ELR (cell line): ENCODE measurements at places on chromosomes 3 and 15.

- peak; percentile 8 for DNase-seq
These were observed 280.6 kb downstream of the LPP start for GRCh38 chr3:188434594-188434993.

DNA sequence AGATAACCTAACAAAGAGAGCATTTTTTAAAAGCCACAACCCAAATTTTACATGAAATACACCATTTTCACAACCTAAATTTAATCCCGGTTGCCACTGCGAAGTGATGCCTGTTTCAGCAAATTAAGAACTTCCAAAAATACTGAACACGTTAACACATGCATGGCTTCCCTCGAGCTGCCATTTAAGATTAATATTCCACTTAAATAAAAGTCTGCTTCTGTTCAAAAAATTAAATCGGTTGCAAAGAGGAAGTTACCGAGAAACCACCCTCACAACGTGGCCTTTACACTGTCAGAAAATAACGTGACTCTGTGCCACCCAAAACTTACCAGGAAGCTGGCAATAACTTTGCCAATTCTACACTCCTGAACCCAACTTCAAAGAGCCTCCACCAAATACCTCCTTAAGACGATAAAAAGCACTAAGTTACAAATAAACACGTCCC is 1.2 kb downstream of the TBL1XR1 start:
- no peak for DNase-seq

DNA sequence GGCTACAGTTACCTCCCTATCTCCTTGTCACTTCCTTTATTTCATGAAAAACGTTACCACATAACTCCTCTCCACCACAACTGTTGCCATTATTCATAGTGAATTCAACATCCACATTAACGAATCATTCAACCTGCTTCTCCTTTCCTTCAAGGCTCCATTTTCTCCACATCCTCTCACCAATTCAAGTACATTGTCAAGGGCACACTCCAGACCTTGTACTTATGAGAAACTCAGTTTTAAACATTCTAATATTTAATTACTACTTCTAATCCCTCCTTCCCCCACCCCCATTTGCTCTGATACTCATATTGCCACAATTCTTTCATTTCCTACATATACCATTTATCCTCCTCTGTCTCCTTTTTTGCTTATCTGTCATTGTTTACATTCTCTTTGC is 871.2 kb downstream of the TUSC7 start:
- DNase-seq: no peak

- no peak for DNase-seq
These were observed 342.8 kb upstream of the ARPP21 start for GRCh38 chr3:35296533-35296932.

DNA sequence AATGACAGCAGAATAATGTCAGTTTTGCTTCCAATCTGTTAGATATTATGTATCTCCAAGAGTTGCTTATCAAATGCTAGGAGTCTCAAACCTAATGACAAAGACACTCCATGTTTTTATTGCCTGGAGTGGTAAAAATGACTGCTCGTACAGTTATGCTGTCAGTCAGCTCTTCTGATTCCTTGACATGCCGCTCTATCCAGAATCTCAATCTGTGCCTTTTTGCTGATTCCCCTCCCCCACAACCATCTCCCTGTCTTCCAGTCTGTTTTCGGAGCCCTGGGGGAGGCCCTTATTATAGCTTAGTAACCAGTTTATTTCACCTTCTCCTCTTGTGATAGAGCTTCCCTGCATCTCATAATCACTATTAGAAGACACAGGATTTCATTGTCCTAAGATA is 2.6 kb downstream of the MKRN2 start:
- no peak for DNase-seq

- peak; percentile 50 for DNase-seq
These were observed 48.4 kb downstream of the SLC2A2 start for GRCh38 chr3:170977949-170978745.

DNA sequence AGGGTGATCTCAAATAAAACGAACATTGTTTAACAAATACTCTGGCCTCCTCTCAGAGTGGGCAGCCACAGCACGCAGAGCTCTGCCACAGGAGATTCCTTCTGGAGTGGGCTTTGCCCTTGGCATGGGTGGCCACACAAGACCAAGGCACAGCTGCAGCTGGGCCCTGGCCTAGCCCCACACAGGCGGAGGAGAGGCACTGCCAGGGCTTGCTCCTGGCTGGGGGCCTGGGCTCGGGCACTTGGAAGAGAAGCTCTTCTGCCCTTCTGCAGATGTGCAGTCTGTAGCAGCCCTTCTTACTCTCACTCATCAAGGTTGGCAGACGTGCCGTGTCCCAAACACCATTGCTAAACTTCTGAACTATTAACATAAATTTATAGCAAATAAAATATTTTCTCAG is 67.2 kb downstream of the CRTC3 start:
- no peak for DNase-seq

- DNase-seq: no peak
These were observed 56.7 kb upstream of the DGKG start for GRCh38 chr3:186418671-186419145.

DNA sequence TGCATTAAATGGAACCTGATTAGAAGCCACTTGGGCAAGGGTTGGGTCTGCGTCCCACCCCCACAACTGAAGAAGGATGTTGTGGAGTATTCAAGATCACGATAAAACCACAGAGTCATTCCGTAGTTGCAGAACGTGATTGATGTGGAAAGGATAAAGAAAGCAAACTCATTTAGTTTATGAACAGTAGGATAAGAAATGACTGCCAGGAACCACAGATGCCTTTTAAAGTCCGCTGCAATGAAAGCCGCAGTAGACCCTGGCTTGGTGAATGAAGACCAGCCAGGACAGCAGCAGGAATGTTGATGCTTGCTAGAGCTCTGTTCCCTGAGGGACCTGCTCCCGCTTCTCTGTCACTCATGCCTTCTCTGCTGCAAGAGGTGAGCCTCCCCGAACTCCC is 111.5 kb downstream of the GABRG3 start:
- DNase-seq: no peak

DNA sequence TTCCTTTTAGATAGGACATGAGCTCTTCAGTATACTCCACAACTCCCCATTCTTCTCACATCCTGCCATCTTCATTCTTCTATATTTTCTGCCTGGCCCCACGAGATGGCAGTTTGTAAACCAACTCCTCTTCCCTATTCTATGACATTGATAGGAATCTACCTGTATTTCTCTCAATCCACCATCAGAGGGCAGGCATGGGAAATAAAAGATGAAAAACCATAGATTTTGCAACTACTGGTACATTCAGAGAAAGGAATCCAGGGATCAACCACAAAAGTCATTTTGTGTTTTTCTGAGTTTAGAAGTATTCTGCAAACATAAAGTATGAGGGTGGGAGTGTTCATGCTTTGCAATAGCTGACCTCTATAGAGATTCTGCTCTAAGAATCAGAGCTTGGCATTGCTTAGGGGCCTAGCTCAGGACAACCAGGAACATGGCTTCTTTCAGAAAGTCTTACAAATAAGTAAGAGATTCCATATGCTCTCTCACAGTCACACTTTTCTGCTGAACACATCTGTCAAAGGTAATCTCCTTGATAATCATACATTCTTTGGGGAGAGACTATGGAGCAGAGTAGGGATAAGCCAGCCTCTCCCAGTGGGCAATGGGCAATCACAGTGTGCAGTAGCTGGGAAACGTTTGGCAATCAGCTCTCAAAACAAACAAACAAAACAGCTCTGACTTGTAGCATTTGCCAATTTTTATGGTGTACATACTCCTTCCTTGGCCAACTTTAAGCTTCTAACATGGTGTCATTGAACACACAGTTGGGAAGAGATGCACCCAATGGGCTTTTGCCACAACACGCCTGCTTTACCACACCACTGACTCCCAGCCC is 43.1 kb upstream of the SLC25A36 start:
- DNase-seq: peak; percentile 75

GRCh38 chr15:33068007-33068481 is 126.5 kb downstream of the FMN1 start:
- DNase-seq: peak; percentile 77

DNA sequence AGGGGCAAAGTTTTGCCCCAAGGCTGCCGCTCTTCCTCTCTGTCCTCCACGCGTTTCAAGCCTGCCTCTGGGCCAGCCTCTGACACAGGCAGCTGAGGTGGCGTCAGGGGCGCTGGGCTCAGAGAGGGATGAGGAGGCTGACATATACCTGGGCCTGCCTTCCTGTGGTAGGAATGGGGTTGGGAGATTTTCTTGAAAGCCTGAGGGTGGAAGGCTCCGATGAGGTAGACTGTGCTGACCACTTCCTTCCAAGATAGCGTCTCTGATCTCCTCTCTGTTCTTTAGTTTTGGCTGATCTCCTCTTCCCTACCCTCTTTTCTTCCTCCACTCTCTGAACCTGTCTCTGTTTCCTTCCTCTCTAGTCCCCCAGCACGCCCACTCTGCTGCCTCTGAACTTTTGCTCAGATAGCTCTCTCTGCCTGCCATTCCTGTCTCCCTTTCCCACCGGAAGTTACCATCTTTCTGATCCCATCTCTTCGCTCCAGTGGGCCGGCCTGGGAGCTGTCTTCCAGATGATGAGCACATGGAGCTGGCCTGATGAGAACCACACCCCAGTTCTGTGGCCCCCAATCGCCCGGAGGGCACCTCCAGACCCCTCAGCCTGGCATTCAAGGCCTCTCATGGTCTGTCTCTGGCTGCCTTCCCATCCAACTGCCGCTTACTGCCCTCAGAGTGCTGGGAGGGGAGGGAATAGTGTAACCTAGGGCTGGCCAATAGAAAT is 32.5 kb upstream of the LCTL start:
- DNase-seq: no peak

DNA sequence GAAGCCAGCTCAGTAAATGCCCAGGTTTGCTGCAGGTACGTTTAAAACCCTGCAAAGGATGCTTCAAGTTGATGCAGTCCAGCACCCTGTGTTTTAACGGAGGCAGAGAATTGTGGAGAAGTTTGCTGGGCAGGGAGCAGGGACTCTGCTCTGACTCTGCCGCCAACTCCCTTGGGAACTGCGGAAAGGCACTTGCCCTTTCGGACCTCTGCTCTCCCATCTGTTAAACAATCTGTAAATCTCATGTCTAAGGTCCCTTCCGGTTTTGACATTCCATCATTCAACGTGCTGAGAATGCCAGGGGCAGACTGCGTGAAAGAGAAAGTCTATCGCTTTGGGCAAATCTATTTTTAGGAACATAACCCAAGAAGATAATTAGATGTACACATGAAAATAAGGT is 184.5 kb downstream of the OPA1 start:
- DNase-seq: no peak

DNA sequence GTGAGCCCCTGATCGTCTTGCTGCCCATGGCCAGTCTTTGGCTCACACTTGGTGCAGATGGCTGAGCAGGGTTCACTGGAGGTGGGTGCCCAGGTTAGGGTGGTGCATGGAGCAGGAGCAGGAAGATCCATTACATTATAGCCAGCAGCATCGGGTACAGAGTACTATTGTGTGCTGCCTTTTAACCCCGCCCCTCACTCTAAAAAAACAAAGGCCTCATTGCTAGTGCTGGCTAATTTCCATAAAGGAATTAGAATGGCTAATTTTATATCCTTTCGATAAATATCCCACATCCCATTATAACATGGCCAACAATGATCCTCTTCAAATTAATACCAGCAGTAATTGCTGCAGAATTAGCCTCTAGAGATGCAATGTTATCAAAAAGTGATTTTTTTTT is 45.8 kb upstream of the PPP4R2 start:
- no peak for DNase-seq

DNA sequence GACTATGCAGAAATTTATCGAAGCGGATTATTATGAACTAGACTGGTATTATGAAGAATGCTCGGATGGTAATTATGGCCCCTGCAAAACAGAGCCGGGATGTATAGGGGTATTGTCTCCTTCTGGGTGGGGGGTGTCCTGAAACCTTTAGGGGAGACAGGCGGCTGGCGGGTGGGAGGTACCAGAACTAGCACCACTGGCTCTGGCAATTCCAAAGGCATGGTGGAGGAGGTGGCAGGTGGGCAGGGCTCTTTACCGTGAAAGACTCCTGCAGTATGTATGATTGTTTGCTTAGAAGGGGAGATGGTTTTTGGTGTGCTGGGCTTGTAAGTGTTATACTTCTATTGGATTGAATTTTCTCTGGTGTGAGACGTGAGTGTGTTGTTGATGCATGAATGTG is 58.4 kb downstream of the TRAK1 start:
- no peak for DNase-seq

- peak; percentile 51 for DNase-seq
These were observed 206.1 kb downstream of the TIGIT start for GRCh38 chr3:114499976-114500375.

GRCh38 chr15:56568466-56569167 is 103.7 kb upstream of the MNS1 start:
- DNase-seq: no peak

DNA sequence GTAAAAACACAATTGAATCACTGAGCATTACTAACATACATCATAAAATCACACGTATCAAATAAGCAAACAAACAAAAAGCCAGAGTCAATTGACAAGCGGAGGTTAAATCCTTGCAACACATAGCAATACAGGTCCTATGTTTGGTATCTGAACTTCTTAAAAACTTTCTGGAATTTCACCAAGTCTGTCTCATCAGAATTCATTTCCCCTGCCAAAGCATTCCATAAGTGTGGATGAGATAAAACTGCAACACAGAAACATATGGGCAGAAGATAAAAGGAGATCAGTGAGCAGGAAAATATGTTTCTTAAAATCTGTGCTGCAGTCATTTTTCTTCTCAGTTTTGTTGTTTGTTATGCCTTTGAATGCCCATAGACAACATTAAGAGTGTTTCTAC is 1155.5 kb downstream of the TBL1XR1 start:
- DNase-seq: no peak

GRCh38 chr15:73081321-73081958 is 29.2 kb downstream of the NEO1 start:
- peak; percentile 73 for DNase-seq

- DNase-seq: peak; percentile 1
These were observed 3.8 kb downstream of the PEAK1 start for GRCh38 chr15:77416148-77416455.

GRCh38 chr15:89490081-89490813 is 6.1 kb downstream of the RHCG start:
- no peak for DNase-seq

- no peak for DNase-seq
These were observed 56.0 kb upstream of the FURIN start for GRCh38 chr15:90812171-90812957.

- DNase-seq: no peak
These were observed 57.2 kb downstream of the EPHB3 start for GRCh38 chr3:184618811-184619210.

DNA sequence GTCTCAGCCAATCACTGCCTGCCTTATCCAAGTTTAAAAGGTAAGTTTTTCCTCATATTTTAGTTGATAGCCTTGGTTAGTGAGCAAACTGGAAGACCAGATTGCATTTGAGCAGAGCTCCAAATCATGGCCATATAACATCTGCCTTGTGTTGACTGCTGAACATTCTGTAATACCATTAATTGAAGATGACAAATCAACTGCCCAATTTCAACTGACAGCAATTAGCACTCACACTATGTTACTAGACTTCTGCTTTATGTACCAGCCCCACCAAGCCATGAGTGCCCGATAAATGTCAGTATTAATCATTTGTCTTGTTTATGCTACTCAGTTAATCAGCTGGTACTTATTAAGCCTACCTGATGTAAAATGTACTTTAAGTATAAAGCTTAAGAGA is 83.1 kb downstream of the CGGBP1 start:
- DNase-seq: no peak
